Activated T-helper 1 cell treated with Interleukin-2 at 50 U/mL for 16 hours (primary cell): ENCODE measurements at places on chromosomes 6 and 20.

GRCh38 chr6:3542032-3542640 lies 85.3 kb upstream of the SLC22A23 start:
- no peak for DNase-seq

- no peak for DNase-seq
Observed at GRCh38 chr6:13296536-13296997, 31.8 kb downstream of the TBC1D7 start.

DNA sequence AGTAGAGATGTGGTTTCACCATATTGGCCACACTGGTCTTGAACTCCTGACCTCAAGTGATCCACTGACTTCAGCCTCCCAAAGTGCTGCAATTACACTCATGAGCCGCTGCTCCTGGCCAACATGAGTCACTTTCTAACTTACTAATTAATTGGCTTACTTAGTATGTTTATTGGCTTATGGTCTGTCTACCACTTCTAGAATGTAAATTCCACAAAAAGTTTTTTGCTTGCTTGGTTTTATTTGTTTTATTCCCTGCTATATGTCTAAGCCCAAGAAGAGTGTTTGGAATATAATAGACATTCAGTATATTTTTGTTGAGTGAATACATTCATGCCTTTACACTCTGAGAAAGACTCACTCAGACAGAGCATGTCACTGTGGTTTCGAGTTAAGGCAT lies 86.0 kb downstream of the SAMD3 start:
- no peak for DNase-seq

- no peak for DNase-seq
Observed at GRCh38 chr6:44407951-44408670, 20.6 kb downstream of the CDC5L start.

DNA sequence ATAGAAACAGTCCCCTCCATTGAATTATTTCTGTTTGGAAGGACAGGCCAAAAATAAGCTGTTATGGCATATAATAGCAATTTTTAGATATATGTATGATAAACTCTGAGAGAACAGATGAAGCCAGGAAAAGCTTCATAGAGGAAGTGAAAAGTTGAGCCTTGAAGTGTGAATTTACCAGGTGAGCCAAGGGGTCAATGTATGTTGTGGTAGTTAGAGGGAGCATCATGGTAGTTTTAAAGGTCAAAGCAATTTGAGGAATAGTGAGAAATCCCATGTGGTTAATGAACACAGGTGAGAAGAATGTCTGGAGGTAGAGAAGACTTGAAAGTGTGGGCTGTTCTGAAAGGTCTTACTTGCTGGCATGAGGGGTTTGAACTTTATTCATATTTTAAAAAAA lies 47.0 kb downstream of the COL19A1 start:
- no peak for DNase-seq

- no peak for DNase-seq
Observed at GRCh38 chr6:146670161-146670560, 71.4 kb downstream of the ADGB start.

DNA sequence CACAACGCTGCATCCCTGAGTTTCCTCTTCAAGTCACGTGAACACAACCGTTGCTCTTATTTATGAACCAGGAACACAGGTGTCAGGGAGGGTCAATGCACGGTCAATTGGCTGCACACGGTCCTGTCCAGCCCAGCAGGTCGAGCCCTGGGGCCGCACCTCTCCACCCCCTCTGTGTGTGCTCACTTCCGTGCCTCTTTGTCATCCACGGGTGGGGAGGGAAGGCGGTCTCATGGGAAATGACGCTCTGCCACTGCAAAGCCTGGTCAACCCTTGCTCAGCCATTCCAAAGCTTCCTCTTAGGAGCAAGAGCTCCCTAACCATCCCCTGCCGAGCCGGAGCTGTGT lies 38.7 kb downstream of the DACT2 start:
- DNase-seq = no peak

GRCh38 chr20:49446808-49447207 lies 35.7 kb downstream of the KCNB1 start:
- no peak for DNase-seq

- DNase-seq = no peak
Observed at GRCh38 chr6:340991-341827, 48.9 kb downstream of the DUSP22 start.

- no peak for DNase-seq
Observed at GRCh38 chr20:36487069-36487468, 54.2 kb upstream of the MYL9 start.

DNA sequence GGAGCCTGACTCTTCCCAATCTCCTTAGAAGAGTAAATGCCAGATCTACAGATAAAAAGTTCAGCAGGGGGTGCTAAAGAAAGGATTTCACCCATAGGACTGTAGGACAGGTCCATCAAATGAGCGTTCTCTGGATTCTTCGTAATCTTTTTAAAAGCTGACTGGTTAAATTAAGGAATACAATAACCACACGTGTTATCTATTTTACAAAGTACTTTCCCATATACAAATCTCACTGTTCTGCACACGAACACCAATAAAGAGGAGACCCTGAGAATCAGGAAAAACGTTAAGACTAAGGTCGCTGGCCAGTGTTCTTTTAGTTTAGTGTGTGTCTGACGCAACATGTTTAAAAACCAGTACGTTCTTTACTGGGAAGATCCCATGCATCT lies 542 bp downstream of the TUBE1 start:
- DNase-seq = no peak

DNA sequence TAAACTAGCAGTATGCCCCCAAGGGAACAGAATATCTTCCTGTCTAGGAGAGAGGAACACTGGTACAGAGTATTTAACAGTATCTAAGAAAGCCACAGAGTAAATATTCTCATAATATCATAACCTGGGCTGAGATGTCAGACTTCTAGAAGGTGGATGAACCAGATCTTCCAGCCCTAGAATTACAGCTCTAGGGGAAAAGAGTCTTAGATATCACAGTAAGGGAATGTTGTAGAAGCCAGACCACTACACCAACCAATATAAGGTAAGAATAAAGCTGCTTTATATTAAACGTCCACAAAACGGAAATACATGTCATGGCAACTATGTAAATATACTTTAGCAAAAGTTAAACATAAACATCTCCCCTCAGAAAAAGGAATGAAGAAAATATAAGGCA lies 12.4 kb downstream of the SERINC1 start:
- DNase-seq = no peak

DNA sequence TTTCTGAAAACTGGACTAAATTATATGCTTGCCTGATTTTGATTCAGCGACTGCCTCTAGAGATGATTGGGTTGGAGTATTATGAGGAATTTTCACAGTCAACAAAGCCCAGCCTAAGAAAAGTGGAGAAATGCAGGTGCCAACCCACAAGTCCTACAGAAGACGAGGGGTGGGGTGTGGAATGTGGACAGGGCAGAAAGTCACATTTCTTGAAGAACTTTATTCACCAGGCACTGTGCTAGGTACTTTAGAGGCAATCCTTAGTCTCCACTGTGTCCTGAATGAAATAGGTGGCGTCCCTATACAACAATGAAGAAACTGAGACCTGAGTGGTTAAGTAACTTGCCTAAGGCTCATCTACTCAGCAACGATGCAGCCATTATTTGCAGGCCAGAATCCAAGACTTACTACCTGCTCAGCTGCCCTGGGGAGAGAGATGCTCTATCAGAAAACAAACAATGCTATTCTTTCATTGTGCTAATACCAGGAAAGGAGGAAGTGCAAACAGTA lies 106.3 kb downstream of the RNF144B start:
- no peak for DNase-seq

GRCh38 chr20:50392138-50392866 lies 117.9 kb upstream of the PTPN1 start:
- no peak for DNase-seq

DNA sequence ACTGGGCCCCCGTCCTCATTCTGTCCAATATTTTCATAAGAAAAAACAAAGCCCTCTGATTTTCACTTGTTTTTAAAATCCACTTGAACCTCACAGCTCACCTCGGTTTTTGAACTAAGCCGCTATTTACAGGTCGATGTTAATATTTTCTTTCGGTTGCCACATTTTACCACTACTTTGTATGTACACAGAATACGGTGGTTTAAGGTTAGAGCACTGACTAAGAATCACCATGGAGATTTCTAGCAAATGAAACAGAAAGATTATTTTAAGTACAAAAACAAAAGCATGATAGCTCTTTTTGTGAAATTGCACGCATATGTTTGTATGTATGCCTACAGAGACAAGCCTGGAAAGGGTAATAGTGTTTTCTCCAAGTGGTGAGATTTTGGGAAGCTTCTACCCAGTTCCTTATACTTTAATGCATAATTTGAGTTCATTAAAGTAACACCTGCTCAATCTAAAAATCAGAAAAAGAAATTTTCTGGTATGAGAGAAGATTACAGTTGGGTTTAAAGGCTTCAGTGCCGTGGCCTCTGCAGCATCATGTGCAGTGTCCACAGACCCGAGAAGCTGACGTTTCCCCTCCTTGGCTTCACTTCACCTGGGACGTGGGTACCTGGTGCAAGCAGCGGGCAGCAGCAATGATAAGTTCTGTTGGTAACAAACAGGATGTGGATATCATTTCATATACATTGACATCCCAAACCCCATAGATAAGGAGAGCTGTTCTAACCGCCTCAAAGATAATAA lies 144.0 kb downstream of the UST start:
- no peak for DNase-seq

DNA sequence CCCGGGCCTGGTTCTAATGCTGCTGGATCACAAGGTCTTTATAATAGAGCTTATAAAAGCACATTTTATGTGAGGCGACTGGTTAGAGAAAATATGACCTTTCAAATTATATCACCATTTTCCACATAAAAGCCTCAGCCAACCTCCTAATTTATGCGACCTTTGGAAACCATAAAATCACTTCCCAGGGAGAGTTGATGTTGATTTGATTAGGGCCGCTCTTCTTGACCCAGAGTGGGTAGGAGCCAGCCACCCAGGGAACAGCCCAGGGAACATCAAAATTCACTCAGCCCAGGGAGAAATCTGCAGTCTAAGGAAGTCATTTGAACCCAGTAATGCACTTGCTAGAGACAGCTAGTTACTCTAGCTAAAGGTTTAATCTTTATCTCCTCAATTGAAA lies 79.8 kb upstream of the TENT5A start:
- no peak for DNase-seq

- no peak for DNase-seq
Observed at GRCh38 chr6:87738000-87738399, 36.0 kb upstream of the AKIRIN2 start.

GRCh38 chr20:5495939-5496338 lies 179.2 kb upstream of the PROKR2 start:
- no peak for DNase-seq

DNA sequence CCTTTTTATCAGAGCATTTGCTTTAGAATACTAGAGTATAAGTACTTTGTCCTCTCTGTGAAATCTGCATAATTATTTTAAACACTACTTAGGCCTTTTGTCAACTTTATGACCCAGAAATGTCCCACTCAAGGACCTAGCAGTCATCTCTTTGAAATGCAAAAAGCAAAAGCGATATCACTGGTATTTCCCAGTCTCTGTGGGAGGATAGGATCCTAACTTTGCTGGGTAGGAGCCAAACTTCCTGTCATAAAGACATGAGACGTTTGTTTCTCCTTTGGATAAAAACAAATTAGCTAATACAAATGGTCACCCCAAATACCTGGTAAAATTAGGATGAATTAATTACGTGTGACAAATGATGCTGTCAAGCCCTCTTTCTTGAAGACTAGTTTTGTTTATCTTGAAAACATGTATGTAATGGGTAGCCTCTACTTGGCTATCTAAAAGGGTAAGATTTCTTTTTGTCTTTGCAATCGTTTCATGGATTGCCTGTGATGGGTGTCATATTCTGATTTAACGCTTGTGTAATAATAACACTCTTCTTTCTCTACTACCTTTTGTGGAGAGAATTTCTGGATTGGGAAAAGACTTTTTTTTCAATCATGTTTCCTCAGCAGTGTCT lies 36.2 kb downstream of the DCDC2 start:
- DNase-seq = no peak

DNA sequence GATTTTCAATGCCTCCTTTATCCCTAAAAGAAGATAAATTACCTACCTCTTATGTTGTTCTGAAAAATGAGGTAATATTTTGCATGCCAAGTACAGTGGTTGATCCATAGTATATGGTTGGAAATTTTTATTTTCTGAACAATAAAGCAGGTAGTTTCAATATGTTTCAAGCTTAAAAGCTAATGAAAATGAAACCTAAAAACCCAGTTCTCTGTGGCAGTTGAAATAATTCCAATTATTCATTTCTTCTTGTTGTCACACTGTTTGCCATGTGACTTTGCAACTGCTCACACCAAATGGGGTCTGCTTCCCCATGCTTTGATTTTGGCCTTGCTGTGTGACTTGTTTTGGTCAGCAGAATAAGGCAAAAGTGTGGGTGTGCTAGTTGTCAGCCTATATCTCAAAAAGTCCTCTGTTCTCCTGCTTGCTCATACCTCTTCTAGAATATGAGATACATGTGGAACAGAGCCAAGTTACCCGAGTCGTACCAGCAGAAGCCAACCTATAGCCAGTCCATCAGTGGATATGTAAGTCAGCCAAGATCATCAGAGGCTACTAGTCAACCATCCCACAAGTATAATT lies 197.2 kb upstream of the THEMIS start:
- DNase-seq = no peak

- no peak for DNase-seq
Observed at GRCh38 chr6:111533087-111533784, 50.2 kb upstream of the REV3L start.

DNA sequence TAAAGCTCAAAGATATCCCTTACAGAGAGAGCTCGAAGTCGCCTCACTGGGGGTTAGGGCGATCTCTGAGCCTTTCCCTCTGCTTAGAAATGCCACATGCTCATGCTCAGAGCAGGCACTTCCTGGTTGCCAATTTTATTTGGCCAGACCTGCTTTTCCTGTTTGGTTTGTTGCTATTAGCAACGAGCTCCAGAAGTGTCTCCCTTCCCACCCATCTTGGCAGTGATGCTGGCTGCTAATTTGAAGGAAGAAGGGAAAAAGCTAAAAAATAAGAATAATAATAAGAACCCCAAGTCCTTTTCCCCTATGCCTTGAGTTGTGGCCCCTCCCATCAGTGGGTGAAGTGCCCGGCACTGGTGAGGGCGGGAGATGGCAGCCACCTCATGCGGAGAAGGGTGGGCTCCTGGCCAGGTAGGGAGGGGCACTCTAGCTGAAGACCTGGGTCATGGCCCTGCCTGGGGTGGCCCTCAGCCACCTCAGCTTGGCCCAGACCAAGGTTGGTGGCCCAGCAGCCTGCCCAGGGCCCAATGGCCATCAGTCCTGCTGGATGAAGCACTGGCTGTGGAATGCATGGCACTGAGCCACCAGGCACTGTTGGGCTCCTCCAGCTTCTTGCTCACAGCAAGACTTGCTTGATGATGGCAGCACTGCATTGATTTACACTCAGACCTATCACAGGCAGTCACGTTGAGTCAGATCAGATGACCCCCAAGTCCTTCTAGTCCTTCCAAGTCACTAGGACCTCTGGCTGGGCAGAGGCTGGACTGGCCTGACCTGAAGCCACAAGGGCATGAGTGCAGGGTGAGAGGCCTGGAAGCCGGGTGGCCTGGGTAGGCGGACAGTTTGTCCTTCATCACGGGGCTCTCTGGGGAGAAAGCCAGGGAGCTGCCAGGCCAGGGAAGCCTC lies 79.0 kb downstream of the SYNJ2 start:
- DNase-seq = no peak

- peak; percentile 52 for DNase-seq
Observed at GRCh38 chr20:58306421-58307261, 2.9 kb upstream of the RAB22A start.

GRCh38 chr6:154815938-154816820 lies 83.0 kb downstream of the SCAF8 start:
- no peak for DNase-seq

GRCh38 chr6:35731736-35732532 lies 4.9 kb upstream of the ARMC12 start:
- DNase-seq = peak; percentile 90
